ENCODE measurements at places on chromosomes 12 and 14.

GRCh38 chr12:124490584-124491305 lies 76.7 kb downstream of the NCOR2 start:
- DNase-seq = no peak

GRCh38 chr12:125105600-125105999 lies 40.4 kb downstream of the AACS start:
- DNase-seq = no peak

DNA sequence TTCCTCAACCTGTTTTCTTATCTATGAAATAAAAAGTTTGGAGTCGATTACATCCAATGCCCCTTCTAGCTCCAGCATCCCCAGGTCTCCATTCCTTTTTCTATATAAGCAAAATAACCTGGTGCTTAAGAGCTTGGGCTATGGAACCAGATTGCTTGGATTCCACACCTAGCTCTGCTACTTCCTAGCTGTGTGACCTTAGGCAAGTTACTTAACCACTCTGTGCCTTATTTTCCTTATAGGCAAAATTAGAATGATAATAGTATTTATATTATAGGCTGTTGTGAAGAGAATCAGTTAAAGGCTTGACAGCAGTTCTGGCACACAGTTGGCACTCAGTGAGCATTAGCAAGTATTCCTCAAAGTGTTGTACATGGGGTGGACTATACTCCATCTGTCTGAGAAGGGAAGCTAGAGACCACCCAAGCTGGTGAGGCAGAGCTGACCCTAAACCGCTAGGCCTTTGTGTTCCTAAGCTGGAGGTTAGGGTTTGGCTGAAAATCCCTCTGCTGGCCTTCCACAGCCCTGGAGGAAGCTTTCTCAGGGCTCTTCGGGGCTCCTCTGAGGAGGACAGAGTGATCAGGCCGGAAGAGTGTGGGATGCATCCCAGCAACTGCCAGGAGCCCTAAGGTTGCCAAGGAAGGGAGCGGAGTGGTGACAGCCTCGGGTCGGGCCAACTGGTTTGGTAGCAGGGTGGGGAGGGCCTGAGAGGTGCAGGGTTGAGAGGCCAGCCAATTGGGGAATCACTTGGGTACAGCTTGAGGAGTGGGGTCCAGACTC lies 6.0 kb upstream of the KRT4 start:
- no peak for DNase-seq

- no peak for DNase-seq
These were observed 4.4 kb downstream of the CACNB3 start for GRCh38 chr12:48822711-48823110.

GRCh38 chr14:20412411-20412810 lies 890 bp downstream of the TEP1 start:
- no peak for DNase-seq

- no peak for DNase-seq
These were observed 1435.9 kb upstream of the TMEM132C start for GRCh38 chr12:126830778-126831680.

GRCh38 chr12:70640901-70641300 lies 3.7 kb upstream of the PTPRB start:
- no peak for DNase-seq

DNA sequence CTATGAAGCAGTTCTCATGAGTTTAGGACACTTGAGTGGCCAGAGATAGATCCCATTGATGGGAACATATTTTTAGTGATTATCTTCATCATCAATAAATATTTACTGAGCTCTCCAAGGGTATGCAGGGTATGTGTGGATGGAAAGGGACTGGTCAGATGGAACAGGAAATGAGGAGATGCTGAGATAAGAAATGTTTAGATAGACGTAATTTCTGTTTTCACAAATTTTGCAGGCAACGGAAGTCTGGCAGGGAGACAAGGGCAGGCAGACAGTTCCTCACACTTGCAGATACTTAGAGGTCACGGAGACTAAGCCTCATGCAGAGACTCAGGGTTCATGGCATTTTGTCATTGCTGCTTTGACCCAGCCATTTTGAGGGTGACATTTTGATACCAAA lies 24.3 kb downstream of the BCL2L14 start:
- DNase-seq = no peak

- no peak for DNase-seq
These were observed 35.2 kb downstream of the LGR5 start for GRCh38 chr12:71474791-71475190.

DNA sequence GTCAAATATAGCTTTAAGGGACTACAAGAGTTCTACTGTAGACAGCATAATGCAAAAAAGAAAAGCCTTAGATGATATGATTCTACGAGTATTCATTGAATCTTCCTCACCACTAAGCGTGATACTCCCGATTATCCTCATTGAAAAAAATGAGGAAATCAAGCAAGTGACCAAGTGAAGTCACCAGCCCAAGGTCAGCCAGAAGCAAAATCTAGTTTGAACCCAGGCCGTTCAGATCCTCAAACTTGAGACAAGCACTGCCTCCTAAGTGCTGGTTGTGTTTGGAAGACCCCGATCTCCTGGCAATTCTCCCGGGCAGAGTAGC lies 845 bp downstream of the GIT2 start:
- no peak for DNase-seq

GRCh38 chr12:52658196-52658595 lies 6.2 kb upstream of the KRT2 start:
- no peak for DNase-seq

GRCh38 chr12:18810537-18811253 lies 72.8 kb downstream of the CAPZA3 start:
- DNase-seq = no peak

- no peak for DNase-seq
These were observed 86.9 kb downstream of the AVPR1A start for GRCh38 chr12:63064080-63064479.

DNA sequence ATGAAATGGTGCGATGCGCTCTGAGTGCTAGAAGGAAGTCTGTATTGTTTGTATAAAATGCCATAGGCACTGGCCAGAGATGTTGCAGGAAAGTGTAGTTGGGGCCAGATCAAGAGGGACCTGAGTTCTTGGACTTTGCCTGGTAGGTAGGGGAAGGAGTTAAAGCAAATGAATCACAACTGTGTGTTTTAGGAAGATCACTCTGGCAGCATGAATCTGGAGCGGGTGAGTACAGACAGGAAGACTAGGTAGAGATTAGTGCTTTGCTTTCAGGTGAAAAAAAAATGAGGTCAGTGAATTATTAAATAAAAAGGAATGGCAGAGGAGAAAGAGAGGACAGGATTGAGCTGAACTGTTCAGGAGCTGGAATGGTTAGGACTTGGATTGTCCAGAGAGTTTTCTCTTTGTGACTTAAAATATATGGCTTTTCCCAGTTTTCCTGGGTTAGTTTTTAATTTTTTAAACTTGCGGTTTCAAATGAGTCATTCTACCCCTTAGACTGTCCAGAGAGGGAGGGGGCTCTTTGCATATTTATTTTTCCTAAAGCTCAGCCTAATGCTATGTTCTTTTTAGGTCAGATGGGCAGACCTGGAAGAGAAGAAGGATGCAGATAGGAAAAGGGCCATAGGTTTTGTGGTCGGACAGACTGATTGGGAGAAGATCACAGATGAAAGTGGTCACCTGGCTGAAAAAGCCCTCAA lies 41.1 kb downstream of the PROX2 start:
- DNase-seq = no peak

DNA sequence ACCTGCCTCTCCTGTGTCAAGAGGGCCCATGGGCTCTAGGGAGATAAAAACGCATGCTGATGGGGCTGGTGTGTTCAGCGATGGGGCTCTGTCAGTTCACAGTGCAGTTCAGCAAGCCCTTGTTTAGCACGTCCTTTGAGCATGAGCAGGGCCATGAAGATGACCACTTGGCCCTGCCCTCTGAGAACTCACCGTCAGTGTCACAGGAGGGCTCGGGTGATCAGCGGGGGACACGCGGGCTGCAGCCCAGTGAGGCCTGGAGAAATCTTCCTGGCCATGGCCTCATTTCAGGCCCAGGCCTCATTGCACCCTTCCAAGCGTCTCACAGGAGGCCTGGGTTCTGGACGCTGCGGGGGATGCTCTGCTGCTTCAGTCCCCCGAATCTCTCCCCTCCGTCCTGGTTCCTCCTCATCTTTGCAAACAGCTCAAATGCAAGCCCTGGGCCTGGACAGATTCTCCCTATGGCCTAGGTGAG lies 181.6 kb downstream of the ADGRD1 start:
- DNase-seq = no peak

GRCh38 chr14:68124050-68124449 lies 304.5 kb downstream of the RAD51B start:
- DNase-seq = no peak

DNA sequence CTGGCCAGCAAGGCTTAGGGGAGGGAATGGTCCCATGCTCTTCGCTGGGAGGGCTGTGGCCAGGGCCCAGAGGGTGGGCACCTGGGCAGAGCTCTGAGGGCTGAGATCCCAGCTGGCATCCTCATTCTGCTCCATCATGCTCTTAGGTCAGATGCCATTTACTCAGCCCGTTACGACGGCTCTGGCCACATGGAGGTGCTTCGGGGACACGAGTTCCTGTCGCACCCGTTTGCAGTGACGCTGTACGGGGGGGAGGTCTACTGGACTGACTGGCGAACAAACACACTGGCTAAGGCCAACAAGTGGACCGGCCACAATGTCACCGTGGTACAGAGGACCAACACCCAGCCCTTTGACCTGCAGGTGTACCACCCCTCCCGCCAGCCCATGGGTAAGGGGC lies 30.8 kb upstream of the LRP1-AS start:
- no peak for DNase-seq

- DNase-seq = no peak
These were observed 33.5 kb downstream of the CLEC1A start for GRCh38 chr12:10065241-10065640.

- DNase-seq = no peak
These were observed 278.2 kb upstream of the SFSWAP start for GRCh38 chr12:131432532-131433260.

DNA sequence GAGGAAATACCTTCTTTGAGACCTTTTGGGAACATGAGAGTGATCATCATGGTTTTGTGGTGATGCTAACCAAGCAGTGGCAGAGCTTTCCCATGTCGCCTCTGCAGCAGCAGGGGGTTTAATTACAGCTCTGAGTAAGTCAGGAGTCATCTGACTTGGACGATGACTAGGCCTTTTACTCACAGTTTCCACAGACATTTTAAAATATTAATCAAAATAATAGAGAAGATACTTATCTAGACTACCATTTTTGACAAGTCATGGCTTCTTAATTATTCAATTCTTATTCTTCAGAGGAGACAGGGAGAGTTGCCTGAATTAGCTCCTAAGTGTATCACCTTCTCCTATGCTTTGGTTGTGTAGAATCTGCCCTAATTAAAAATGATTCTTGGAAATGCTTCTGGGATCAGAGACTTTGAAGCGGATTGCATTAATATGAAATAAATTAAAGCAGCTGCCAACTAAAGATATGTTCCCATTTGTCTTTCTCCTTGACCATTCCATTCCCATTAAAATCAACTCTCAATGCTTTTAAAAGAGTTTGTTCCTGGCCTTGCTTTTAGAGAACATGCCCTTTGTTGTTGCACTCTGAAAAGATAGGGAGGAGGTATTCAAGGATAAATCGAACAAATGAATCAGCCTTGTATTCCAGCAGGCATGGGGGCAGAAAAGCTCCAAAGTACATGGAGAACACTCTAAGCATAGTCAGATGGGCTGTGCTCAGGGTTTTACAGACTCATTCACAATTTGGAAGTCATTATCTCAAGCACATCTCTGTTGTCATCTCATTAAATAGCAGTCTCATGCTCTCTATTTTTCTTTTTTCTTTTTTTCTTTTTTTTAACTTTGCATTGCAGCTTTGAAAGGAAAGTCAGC lies 7.7 kb upstream of the IFNG-AS1 start:
- no peak for DNase-seq

DNA sequence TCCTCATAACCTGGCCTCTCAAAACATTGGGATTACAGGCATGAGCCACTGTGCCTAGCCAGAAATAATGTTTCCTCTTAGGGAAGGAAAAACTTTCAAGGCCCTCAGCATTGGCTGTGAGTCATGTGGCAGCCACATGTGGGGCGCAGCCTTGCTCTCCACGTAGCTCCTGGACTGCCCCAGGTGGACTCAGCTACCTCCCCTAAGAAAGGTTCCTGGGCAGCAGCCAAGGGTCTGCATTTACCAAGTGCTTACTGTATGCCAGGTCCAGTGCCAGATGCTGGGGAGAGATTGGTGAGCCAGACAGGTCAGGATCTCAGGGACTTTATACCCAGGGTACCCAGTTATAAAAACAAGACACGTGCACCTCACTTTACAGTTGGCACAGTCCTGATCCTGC lies 3.7 kb upstream of the TRPV4 start:
- DNase-seq = no peak

- DNase-seq = no peak
These were observed 133.3 kb downstream of the RMST start for GRCh38 chr12:97595936-97596335.

DNA sequence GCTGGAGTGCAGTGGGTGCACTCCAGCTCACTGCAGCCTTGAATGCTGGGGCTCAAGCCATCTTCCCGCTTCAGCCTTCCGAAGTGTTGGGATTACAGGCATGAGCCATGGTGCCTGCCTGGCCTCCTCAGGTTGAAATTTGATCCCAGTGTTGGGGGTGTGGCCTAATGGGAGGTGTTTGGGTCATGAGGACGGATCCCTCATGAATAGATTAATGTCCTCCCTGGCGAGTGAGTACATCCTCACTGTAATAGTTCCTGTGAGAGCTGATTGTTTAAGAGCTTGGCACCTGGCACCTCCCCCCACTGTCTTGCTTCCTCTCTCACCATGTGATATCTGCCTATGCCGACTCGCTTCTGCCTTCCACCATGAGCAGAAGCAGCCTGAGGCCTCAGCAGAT lies 84.7 kb downstream of the TSPAN9 start:
- no peak for DNase-seq

DNA sequence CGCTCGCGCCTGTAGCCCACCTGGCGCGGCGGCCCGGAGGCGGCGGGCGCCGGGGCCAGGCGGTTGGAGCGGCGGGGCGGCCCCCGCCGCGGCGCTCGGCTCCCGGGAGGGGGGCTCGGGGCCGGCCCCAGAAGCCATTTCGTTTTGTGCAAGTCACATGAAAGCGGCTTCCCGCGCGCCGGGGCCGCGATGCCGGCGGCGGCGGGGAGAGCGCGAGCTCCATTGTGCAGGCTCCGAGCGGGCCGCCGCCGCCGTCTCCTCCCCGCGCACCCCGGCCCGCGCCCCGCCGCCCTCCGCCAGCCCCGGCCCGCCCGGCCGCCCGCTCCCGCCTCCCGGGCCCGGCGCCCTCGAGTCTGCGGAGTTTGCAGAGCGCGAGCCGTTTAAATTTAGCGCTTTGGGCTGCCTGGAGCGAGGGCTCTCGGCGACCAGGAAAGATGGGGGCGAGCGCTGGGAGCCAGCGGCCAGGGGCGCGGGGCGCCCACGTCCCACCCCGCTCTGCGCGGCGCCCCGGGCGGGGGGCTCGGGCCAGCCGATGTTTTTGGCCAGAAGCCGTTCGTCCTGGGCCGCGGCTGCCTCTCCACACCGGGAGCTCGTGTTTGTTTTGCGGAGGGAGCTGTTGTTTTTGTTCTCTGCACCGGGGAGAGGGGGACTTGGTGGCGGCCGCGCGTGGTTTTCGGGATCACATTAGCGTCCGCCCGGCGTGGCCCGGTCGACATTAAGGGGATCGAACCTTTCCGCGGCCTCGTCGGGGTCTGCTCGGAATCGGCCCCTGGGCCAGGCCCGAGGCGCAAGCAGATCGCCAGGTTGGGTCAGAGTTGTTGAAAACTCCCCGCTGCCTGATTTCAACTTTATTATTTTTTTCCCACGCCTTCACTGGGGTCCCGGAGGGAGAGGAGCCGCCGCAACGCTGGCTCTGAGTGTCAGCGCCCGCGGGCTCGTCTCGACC lies 982 bp downstream of the BCL7A start:
- DNase-seq = peak; percentile 49

All from CD4-positive, alpha-beta T cell treated with Interleukin-6 for 4 hours (primary cell).